Spinal cord (tissue), 10 donors: ENCODE measurements at places on chromosomes 1 and 21. TPM values are rescaled to one million over a fixed set of nuclear protein-coding genes. Genes with fewer than 3 reads are reported as not detected.

GRCh38 chr1:86718786-86719185 lies 14.4 kb downstream of the SH3GLB1 start:
- no peaks in the 10 kb centered on the region for H3K4me1 ChIP-seq
- H3K36me3 ChIP-seq, result peaks cover 6% of the 10 kb centered on the region
- no peak overlapping the region for H3K4me3 ChIP-seq

- no peaks in the 10 kb centered on the region for H3K36me3 ChIP-seq
- H3K27ac ChIP-seq, result no peak overlapping the region
- H3K27me3 ChIP-seq, result no peaks in the 10 kb centered on the region
- no peak overlapping the region for H3K4me3 ChIP-seq
- no peak for DNase-seq
- no peaks in the 10 kb centered on the region for H3K4me1 ChIP-seq
Measured at GRCh38 chr1:108072212-108072611, 107.2 kb upstream of the VAV3 start.

- DNase-seq, result peak; percentile 81
- H3K4me3 ChIP-seq, result no peak overlapping the region
- peak overlapping the region; percentile 64 for H3K27ac ChIP-seq
- H3K4me1 ChIP-seq, result peaks cover 11% of the 10 kb centered on the region
- no peaks in the 10 kb centered on the region for H3K36me3 ChIP-seq
- H3K27me3 ChIP-seq, result no peaks in the 10 kb centered on the region
Measured at GRCh38 chr21:17688912-17689874, 76.5 kb upstream of the BTG3 start.

DNA sequence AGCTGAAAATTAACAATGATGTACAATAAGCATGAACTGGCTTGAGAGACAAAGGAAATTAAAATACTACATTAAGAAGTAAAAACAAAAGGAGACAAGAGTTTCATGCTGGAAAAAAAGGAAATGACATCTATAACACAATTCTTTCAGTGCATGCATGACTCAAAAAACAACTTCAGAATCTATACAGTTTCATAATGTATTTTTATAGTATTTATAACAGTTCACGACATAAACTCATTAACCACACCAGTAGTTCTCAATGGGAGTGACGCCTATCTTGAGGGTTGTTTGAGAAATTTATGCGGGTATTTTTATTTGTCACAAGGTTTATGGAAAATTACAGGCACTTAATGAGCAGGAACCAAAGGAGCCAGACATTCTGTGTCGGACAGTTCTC lies 168.5 kb downstream of the SMYD3 start:
- H3K4me1 ChIP-seq, result no peaks in the 10 kb centered on the region
- H3K4me3 ChIP-seq, result no peak overlapping the region
- H3K27ac ChIP-seq, result no peak overlapping the region
- H3K27me3 ChIP-seq, result no peaks in the 10 kb centered on the region

The S100A12 gene
- 1.4 TPM for total RNA-seq

The DPYD gene
- 17.3 TPM for total RNA-seq
